ENCODE measurements at places on chromosomes 6 and 20.

- no peak for DNase-seq
These were observed 7.6 kb downstream of the MOCS1 start for GRCh38 chr6:39926668-39927067.

DNA sequence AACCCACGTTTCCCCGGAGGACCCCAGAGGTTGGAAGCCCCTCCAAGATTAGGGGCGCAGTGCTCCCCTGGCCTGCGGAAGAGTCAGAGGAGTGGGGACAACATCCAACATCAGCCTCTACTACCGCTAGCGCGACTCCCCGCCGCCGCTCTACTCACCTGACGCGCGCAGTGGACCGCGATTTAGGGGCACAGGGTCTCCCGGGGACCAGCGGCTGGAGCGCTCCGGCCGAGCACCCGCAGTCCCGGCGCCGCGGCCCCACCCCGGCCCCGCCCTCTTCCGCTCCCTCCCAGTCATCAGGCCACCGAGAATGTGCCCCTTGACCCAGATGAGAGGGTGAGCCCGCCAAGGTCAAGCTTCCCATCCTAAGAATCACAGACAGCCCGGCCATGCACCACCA is at the start of gene ZFP57:
Gene ZFP57 (minus strand): TSS at position 249 of the 400 bp plus-strand sequence. CDS start 4,149 bp downstream, outside the sequence.
- no peak for DNase-seq

DNA sequence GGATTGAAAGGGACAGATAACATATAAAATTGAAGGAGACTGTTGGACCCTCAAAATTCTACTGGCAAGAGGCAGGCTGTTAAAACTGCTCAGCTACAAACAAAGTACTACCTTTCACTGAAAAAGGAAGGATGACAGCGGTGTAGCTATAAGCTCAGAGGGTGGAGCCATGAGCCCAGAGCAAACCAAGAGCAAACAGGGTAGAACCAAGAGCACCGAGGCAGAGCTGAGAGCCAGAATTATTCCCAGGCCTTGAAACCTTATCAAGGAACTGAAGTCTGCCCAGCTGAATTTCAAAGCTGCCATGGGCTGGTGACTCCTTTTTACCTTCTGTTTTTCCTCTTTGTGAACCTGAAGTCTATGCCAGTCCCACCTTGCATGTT is 74.7 kb upstream of the SLC4A11 start:
- DNase-seq = peak; percentile 6

DNA sequence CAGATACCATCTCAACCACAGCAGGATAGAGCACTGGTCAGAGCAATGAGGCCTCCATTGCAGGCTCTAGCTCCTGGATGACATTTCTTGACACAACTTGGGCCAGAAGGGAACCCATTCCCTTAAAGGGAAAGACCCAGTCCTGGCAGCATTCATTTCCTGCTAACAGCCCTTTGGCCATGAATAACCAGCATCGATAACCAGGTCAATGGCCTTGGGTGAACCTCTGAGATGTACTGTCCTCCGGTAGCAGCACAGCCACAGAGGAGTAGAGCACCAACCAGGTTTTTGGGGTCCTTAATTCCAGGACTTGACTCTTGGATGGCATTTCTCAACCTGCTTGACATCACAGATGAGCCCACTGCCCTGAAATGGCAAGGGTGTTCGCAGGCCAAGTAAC is 71.2 kb upstream of the FKBP1C start:
- DNase-seq = no peak

DNA sequence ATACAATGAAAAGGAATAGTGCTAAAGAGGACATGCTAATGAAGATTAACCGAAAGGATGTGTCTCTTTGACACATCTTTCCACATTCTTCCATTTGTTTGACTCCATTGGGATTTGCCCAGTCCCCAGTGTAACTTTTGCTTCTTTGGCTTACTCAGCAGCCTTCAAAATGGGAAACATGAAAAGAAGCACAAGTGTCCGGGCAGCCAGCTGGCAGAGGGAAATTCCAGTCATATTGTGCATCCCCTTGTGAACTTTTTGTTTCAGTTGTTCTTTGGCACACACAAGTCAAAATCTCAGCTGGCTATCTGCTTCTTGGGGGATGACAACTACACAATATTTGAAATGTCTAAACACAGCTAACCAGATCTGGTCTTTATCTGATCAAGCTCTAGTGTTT is 157.4 kb downstream of the OGFRL1 start:
- DNase-seq = no peak

DNA sequence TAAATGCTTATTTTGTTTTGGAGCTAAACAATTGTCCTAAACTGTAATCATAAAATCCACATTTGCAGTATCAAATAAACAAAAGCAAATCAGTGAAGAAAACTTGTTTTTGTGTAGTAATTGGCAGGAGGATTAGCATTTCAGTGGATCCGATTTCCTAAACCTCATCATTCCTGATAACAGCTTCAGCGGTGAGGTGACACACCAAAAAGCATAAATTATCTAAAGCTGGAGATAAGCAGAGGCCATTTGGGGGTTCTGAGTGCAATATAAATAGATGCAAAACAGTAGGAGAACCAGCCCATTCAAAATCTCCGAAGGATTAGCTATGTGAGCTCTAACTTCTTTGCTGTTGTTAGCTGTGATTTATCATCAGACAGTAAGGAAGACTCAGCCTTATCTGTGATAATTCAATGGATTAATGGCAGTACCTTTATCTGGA is 235.8 kb downstream of the EPHA7 start:
- no peak for DNase-seq

DNA sequence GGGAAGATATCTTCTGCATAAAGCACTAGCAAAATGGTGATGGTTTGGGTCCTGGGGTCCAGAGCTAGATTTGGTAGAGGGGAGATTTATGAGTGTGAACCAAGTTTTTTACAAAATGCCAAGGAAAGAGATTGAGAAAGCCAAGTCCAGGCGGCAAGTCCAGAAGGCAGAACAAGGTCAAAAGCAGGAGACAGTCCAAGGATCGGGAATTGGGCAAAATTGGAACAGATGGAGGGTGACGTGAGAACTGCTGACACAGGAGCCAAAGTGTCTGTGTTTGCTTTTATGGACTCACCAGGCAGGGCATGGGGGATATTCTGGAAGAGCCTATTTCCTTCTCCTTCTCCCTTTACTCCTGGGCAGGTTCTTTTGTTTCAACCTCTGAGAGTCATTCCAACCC is 4.1 kb downstream of the NHLRC1 start:
- peak; percentile 63 for DNase-seq

GRCh38 chr20:4095639-4096038 is 80.3 kb upstream of the RNF24 start:
- no peak for DNase-seq

DNA sequence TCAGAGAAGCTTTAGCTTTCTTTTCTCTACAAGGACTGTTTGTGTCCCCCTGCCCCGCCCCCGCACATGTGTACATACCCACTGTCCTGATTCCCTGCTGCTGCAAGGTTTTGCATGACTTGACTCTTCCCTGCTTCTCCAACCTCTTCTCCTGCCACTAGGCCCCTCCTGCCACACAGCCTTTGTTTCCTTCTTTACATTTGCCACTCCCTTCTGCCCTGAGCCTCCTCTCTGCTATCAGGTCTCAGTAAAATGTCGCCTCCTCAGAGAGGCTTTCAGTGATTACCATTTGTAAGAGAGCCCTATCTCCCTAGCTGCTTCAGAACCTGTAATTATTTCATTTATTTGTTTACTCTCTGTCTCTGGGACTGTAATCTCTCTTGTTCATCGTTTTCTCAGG is 56.4 kb upstream of the VSTM2L start:
- DNase-seq = peak; percentile 65

GRCh38 chr6:13494137-13494536 is 6.7 kb upstream of the GFOD1 start:
- DNase-seq = no peak
